Fibroblast of skin of right biceps (primary cell): ENCODE measurements at places on chromosomes 2 and 18.

DNA sequence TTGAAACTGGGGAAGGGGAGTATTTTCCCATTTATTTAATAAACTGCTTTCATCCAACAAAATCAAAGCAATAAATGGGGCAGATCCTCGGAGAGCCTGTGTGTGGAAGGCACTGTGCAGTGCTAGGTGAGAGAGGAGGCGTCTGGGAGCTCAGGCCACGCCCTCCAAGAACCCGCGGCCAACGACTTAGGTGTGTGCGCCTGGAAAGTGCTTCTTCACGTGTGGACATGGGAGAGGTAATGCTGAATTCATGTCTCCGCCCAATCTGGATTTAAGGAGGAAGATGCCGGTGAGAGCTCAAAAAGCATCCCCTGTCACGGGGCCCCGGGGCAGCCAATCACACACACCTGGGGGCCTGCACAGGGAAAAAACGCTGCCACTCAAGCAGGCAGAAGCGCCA lies 77.4 kb downstream of the HDAC4 start:
- no peak for DNase-seq

GRCh38 chr2:241376808-241377207 lies 20.7 kb downstream of the FARP2 start:
- no peak for DNase-seq

- peak; percentile 34 for DNase-seq
These were observed 36.0 kb upstream of the FZD5 start for GRCh38 chr2:207805566-207806226.

GRCh38 chr2:37244017-37244416 lies 12.6 kb downstream of the NDUFAF7 start:
- no peak for DNase-seq

DNA sequence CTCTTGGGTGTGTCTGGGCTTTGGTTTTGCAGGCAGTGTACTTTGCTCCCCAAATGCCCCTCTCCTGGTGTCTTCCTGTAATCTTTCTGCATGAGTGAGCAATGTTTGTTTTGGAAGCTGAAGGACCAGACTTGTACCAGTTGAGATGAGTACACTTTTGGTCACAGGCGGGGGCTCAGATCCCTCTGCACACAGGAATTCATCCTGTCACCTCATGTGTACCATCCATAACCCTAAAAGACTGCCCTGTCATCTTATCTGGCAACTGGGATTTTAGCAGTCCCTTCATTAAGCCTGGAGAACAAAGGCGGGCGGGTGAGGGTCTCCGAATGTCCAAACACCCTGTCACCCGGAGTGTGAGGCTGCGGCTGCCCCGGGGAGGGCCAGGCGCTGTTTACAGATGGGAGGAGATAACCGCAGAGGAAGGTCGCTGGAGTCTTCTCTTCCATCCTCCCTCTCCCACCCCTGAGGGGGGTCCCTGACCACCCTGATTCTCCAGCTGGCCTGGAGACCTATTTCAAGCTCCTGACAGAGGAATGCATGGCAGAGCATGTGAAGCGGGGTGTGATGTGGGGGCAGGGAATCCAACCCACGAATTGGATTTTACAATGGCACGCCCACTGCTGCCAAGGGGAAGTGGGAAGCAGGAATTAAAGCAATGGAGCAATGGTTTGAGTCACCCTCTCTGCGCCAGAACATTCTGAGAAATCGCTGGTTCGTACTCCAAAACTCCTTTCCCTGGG lies 158.2 kb upstream of the MYCN start:
- peak; percentile 27 for DNase-seq

DNA sequence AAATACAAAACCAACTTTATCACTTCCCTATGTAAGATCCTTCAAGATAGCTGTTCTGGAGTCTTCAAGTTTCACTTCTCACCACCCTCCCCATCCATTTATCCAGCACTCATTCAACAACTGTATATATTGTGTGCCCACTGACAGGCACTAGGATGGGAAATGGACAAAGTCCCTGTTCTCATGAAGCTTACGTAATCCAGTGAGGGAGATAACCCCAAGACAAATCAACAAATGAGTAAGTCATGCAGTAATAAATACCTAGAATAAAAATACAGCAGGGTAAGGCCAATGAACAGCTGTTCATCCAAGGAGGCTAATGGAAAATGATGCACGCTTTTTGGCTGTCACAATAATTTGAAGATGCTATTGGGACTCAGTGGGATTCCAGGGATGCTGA lies 133.8 kb downstream of the MEMO1 start:
- DNase-seq: no peak

- no peak for DNase-seq
These were observed 2.9 kb upstream of the LNPK start for GRCh38 chr2:176004934-176005333.

DNA sequence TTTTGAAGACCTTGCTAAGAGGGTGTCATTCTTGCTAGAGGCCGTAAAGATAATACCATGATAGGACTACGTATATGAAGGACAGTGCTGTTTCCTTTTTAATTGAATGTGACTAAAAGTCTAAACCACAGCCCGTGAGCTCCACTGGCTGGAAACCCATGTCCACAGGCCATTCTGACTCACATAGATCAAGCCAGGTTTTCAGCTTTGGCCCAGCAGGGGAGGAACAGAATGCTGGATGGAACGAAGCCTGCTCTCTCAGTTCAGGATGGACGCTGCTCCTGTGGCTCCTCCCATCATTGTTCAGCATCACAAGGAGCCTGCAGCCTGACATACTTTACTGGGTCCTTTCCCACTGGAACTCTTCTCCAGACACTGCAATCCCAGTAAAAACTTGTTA lies 47.6 kb downstream of the ALPK2 start:
- DNase-seq: peak; percentile 95

- peak; percentile 38 for DNase-seq
These were observed 70.3 kb downstream of the HAUS1 start for GRCh38 chr18:46174342-46175041.

- no peak for DNase-seq
These were observed 165.4 kb downstream of the CAPN13 start for GRCh38 chr2:30641765-30642345.

GRCh38 chr2:175080479-175080878 lies 75.3 kb upstream of the CHN1 start:
- DNase-seq: no peak

DNA sequence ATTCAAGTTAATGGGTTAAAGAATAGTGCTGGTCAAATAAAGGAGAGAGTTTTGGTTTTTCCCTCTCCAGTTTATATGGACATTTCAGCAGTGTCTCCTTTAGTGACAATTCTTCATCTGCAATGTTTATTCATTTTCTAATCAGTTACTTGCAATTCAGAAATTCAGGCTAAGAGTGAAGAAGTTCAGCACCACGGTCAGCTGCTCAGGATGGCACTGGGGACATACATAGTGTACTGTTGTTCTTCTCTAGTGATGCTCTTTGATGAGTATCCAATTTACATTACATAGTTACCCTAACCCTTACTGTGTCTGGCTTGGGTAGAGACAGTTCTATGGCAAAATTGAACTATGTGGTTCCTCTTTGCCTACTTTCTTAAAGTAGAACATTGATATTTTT lies 412.7 kb downstream of the CNTNAP5 start:
- no peak for DNase-seq

GRCh38 chr2:48075631-48076030 lies 169.3 kb upstream of the FBXO11 start:
- DNase-seq: no peak

- DNase-seq: no peak
These were observed 26.4 kb downstream of the CENPO start for GRCh38 chr2:24819442-24820174.

DNA sequence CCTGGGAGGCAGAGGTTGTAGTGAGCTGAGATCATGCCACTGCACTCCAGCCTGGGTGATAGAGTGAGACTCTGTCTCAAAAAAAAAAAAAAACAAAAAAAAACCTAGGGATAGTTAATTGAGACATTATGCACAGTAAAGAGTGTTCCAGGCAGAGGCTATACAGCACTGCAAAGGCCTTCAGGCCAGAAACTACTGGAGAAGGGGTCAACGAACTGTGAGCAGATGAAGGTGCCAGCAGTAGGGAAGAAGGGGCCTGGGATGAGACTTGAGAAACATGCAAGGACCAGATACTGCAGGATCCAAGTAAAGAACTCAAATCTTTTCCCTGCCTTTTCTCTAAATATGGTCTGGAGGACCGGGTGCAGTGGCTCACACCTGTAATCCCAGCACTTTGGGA lies 26.0 kb upstream of the PCBP1 start:
- no peak for DNase-seq

- DNase-seq: peak; percentile 45
These were observed 85.0 kb upstream of the SEC11C start for GRCh38 chr18:59054496-59055287.

GRCh38 chr2:179764710-179765109 lies 96.7 kb downstream of the ZNF385B start:
- no peak for DNase-seq

DNA sequence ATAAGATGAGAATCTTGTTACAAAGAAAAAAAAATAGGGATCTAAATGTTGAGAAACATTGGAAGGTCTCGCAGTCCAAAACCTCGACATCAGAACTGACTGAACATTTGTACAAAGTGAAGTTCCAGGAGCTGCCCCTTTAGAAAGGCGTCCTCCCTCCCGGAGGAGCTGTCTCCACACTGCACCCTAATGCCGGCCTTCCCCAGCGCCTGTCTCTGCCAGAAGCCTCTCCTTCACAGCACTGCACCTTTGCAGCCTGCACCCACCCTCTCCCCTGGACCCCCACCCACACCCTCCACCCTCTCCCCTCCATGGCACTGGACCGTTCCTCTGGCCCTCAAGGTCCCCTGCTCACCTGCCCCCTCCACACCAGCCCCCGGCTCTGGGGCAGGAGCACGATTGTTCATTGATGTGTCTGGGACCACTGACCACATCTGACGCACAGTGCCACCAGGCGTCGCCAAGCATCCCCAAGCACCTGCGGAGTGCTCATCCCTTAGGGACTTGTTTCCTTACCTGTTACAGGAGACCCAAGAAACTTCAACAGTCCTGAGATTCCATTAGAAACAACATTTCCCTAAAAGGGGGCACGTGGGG lies 90.3 kb upstream of the SNTG2 start:
- no peak for DNase-seq

- no peak for DNase-seq
These were observed 90.7 kb upstream of the GCFC2 start for GRCh38 chr2:75801234-75801982.

DNA sequence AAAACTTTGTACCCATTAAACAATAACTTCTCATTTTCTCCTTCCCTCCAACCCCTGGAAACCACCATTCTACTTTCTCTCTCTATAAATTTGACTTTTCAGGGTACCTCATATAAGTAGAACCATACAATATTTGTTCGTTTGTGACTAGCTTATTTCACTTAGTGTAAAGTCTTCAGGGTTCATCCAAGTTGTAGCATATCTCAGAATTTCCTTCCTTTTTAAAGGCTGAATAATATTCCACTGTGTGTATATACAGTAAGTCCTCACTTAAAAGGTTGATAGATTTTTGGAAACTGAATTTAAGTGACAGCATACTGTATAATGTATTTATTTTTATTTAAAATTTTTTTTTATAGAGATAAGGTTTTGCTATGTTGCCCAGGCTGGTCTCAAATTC lies 13.9 kb downstream of the CASP10 start:
- DNase-seq: no peak

- DNase-seq: no peak
These were observed 129.0 kb upstream of the PXDN start for GRCh38 chr2:1873343-1873742.

DNA sequence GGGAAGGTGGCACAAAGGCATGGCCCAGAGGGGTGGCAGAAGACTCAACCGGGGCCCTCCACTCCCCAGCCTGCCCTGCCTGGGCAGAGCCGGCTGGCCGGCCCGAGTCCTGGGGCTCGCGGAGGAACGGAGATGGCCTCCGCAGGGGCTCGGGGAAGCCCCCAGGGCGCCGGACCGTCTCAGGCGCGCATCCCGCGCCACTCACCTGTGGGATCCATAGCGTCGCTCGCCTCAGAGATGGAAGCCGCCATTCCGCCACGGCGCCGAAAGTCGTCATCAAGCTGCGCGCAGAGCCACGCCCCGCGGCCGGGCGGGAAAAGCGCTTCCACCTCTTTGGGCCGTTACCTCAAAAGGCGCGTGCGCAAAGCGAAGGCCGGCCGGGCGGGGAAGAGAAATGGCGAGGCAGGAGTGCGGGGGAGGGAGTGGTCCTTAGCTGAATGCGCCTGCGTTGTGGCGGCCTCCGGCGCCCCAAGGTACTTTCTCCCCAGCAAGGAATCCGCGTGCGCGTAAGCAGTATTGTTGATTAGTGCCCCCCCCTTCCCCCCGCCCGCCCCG lies at the start of gene SMPD4:
SMPD4 (minus strand) TSS at position 278 of the 555 bp plus-strand sequence. CDS start 5,010 bp downstream, outside the sequence.
- peak; percentile 96 for DNase-seq

- no peak for DNase-seq
These were observed 27.4 kb upstream of the RAPGEF4 start for GRCh38 chr2:172708247-172708646.

- no peak for DNase-seq
These were observed 148.1 kb downstream of the PRPF40A start for GRCh38 chr2:152569186-152569585.

DNA sequence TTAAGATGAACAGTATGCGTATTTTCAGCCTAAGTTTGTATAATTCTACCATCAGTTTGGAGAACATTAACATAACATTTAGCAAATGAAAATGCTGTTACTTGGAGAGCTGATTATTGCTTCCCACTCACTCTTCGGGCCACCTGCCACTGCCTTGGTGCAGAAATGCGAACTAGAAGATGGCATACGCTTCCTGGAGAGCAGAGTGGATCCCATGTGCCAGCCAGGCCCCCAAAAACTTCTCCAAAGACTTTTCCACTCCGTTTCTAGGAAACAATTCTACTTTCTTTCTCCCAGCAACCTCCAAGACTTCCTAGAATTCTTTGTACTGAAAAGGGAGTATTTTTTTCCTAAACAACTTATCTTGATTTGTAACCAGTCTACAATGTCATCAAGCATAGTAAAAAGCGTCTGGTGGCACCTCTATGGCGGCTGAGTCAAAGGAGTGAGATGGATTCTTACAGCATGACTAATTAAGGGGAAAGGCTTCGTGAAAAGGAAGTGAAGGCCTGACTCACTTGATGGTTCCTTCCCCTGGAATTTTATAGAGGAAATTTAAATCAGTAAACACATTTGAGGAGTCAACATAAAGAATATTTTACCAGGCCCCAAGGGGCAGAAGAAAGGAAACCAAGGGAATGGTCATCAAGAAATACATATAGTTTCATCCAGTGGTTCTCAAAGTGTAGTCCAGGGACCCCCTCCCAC lies 36.6 kb downstream of the FEZ2 start:
- peak; percentile 99 for DNase-seq

DNA sequence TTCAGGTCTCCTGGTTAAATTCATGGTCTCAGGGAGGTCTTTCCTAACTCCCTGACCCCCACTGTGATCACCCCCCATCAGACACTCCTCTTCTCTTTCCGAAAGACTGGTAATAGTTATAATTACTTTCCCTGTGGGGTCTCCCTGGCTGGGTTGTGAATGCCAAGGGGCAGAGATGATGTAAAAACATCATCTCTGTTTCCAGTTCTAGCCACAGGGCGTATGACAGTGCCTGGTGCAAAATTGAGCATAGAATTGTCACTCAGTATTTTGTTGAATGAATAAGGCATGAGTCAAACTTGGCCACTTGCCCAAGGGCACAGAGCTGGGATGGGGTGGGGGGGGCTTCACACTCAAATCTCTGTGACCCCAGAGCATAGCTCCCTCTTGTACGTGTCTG lies 65.2 kb downstream of the LTBP1 start:
- DNase-seq: peak; percentile 38

- DNase-seq: peak; percentile 8
These were observed 1.8 kb downstream of the METTL5 start for GRCh38 chr2:169822785-169823392.

GRCh38 chr2:85648619-85649018 lies 19.4 kb downstream of the SFTPB start:
- peak; percentile 60 for DNase-seq

- DNase-seq: no peak
These were observed 75.6 kb upstream of the TTC39C start for GRCh38 chr18:23938901-23939341.
